MV-4-11 (cell line): ENCODE measurements at places on chromosomes 13 and 19.

GRCh38 chr13:54699831-54700230, 1671.2 kb downstream of the OLFM4 start:
- DNase-seq, result no peak

GRCh38 chr19:11576227-11576626, 1.2 kb downstream of the ACP5 start:
- DNase-seq, result peak; percentile 29

GRCh38 chr19:19160461-19161035, 9.5 kb downstream of the MEF2B start:
- peak; percentile 56 for DNase-seq

GRCh38 chr13:30523211-30523610, 57.5 kb upstream of the HMGB1 start:
- DNase-seq, result no peak

GRCh38 chr19:3694361-3695123, 5.7 kb downstream of the PIP5K1C start:
- DNase-seq, result no peak

- no peak for DNase-seq
Observed at GRCh38 chr19:873561-874041, 14.1 kb downstream of the CFD start.

- no peak for DNase-seq
Observed at GRCh38 chr19:44777715-44778347, at the start of gene CBLC. CBLC (plus strand) TSS chr19:44777890; CDS start chr19:44777932, 42 bp downstream.

DNA sequence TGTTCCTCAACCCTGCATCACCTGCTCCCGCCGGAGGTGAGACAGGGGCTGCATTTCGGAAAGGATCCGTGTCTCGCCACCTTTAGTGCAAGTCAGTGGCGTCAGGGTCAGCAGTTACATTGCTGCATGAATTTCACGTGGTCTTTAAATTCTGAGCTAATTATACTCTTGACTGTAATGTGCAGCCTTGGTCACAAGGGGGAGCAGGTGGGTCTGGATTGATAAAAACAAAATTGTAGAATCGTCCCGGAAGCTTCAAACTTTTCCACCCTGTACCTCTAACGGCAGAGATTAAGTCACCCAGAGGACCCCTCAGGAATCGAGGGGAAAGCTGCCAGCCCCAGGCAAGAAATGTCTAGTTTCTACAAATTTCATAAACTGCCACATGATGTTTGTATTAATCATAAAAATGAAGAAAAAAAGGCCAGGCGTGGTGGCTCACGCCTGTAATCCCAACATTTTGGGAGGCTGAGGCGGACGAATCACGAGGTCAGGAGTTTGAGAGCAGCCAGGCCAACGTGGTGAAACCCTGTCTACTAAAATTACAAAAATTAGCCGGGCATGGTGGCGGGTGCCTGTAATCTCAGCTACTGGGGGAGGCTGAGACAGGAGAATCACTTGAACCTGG, 20.2 kb downstream of the BBC3 start:
- peak; percentile 86 for DNase-seq

GRCh38 chr19:2922987-2923386, 21.8 kb downstream of the ZNF77 start:
- no peak for DNase-seq

DNA sequence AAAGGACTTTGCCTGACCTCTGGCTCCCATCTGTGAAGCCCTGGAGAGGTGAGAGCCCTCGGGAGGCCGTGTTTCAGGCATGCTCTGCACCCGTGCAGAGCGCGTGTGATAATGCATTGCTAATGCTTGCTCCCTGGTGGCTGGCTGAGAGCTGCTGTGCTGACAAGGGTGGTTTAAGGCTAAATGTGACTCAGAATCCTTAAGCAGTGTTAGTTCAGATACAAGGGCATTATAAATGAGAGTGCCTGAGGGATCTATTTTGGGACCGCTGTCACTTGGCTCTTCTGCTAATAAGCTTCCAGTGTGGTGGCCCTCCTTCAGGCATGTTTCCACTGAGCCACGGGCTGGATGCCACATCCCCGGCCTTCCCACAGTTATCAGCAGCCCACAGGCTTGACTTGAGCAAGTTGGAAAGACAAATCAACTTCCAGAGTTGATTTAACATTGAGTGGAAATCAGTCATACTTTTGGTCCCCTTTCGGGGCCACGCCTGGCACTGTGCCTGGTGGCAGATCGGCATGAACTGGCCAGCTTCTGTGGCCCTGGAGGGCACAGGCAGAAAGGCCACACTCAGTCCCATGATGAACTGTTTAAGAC, 17.0 kb downstream of the ALOX5AP start:
- DNase-seq, result peak; percentile 20

- DNase-seq, result no peak
Observed at GRCh38 chr13:53152057-53152421, 123.4 kb downstream of the OLFM4 start.

DNA sequence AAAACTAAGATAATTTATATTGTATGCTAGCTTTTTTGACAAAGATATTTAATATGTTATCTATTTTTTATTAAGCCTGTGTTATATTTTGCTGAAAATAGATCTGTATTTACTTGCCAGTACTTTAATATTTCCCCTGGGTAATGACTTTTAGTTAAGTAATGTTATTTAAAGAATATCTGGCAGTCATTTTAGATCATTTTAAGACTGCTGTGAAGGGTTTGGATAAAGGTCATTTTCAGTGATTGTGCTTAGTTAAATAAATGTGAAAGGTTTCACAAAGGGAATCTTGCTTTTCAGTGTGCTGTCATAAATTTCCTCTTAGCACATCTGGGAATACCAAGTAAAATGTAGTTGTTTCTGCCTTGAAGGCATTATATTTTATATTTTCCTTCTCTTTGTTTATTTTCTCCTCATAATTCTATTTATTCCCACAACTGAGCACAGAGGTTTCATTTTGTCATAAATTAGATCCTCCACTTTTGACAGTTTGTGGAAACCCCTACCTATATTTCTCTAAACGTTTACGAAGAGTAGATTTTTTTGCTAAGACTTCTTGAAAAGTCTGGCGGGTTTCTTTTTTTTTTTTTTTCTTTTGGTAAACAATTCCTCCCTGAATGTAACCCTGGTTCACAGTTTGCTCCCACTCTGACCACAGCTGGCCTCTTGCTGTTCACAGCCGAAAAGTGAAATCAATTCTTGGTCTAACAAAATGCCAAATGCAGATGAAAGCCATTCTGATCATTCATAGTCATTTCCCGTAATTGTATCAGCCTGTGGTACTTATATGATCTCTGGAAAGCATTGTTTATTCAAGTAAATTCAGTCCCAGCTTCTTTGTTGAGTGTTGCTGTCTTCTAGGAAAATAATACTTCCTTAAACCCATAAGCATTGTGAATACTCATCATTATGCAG, 87.8 kb downstream of the MAB21L1 start:
- DNase-seq, result no peak

DNA sequence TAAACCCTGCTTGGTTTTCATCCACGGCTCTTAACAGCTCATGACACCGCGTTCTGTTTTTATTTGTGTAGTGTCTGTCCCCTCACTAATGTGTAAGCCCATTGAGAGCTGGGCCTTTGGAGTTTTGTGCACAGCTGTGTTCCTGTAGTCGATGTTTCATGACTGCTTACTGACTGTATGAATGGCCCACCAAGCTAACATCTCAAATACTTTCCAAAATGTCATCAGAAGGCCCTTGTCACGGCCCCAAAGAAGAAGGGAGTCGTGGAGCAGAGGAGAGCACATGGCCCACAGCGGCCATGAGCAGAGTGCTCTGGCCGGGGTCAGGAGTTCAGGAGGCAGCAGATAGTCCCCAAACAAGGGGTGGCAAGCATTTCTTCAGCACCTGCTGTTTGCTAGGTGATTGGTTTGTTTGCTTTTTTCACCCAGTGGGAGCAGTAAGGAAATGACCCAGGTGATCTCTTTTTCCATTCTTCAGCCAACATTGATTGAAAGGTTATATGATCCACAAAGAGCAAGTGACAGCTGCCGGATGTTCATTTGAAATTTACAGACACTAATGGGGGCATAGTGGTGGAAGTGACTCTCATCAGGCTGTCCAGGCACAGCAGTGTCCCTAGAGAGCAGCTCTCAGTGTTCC, 315.2 kb downstream of the ATP8A2 start:
- DNase-seq, result no peak

- no peak for DNase-seq
Observed at GRCh38 chr13:73212482-73212881, 153.7 kb downstream of the KLF5 start.

DNA sequence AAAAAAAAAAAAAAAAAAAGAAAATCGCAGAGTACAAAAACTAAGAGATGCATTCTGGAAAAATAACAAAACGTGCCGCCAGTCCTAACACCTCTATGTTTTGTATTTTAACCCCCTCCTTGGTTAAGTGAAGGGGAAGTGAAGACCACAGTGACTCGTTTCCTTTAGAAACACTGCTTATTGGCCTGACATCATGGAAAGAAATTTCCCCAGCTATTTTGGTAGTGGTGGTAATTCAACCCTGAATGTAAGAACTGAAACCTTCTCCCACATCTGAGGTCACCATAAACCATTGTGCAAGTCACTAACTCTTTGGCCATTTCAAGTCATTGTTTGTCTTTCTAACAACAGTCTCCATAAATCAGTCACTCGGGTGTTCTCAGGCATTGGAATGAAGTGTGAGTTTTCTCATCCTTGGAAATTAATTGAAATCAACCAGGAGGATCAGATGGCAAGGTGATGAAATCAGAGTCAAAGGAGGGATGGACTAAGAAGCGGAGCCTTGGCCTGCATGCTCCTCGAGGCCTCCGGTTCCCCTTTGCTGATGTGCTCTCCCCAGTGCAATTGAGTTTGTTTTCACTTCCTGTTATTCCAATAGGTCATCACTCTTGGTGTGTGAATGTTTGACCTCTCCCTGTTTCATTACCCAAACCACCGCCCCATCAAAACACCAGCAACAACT, 443.9 kb downstream of the FGF9 start:
- DNase-seq, result peak; percentile 100

- no peak for DNase-seq
Observed at GRCh38 chr13:91776611-91777193, 378.3 kb downstream of the GPC5 start.

- DNase-seq, result peak; percentile 72
Observed at GRCh38 chr19:6076675-6077463, 33.4 kb downstream of the RFX2 start.

- no peak for DNase-seq
Observed at GRCh38 chr19:30692879-30693503, 320.8 kb downstream of the ZNF536 start.

DNA sequence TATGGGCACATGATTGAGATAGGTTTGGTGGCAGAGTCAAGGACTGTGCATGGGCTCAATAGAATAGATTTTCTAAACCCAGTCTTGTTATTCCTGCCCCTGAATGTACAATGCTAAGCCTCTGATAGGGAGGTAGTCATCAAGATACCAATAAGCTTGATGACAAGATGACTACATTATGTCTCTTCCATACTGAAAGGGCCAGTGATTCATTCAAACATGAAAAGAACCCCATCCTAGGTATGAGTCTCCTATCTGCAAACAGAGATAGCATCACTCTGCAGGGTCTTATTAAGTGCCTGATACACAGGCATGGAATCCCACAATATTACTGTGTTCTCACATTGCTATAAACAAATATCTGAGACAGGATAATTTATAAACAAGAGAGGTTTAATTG, 40.3 kb upstream of the UFM1 start:
- no peak for DNase-seq

- DNase-seq, result no peak
Observed at GRCh38 chr13:34025746-34026145, 207.8 kb downstream of the RFC3 start.

- DNase-seq, result no peak
Observed at GRCh38 chr13:29801102-29801501, 49.3 kb downstream of the UBL3 start.

GRCh38 chr19:48959341-48960239, 4.9 kb downstream of the BAX start:
- peak; percentile 83 for DNase-seq

DNA sequence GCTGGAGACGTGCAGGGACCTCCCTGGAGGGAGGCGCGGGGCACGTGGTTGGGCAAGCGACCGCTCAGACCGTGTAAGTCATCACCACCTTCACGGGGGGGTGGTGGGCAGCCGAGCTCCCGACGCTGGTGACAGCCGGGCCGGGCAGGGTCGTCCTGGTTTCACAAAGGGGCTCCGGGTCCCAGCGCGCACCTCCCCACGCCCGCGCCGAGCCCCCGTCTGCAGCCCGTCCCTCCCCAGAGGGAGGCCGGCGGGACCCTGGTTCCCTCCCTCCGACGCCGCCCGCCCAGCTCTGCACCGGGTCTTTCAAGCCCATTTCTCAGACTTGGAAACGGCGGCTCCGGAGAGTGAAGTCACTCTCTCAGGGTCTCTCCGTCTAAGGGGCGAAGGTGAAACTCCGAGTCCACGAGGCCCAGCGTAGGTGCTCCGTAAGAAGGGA, 729 bp upstream of the ARID3A start:
- peak; percentile 84 for DNase-seq

DNA sequence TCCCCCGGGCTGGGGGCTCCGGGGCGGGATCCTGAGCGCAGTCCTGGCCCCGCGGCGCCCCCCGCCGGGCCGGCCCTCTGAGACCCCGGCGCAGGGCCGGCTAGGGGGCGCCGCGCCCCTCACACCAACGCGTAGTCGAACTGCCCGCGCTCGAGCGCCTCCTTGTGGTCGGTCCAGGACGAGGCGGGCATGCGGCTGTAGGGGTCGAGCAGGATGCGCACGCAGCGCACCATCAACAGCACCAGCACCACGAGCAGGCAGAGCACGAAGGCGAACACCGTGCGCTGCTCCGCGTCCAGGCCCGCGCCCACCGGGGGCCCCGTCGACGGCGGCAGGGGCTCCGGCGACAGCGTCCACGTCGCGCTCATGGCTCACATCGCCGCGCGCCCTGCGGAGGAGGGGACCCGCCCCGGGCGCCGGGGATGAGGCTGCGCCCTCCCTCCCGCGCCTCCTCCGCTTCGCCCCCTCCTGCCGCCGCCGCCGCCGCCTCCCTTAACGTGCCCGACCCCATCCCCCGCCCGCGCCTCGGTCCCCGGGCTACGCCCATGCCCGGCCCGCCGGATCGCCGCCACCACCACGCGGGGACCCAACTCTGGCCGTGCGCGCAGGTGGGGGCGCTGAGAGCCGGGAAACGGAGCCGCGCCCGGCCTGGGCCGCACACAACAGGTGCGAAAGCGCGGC, 624 bp downstream of the CTXN1 start:
- peak; percentile 56 for DNase-seq

DNA sequence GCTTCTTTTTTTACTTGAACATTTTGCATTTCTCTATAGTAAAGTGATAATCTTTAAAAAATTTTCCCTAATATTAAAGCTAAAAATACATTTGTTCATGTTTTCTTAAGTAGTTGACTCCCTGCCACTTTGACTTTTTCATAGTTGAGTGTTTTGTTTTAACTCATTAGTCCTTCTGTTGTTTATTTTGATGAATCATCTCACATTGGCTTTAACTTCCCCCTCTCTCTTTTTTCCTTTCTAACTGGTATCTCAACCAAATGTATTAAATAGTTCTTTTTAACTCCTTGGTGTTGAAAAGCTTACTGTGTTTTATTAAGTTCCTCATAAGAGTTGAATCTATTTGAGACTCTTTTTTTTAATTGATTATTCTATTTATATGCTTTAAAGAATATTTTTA, 2.8 kb downstream of the TNFSF13B start:
- peak; percentile 33 for DNase-seq

DNA sequence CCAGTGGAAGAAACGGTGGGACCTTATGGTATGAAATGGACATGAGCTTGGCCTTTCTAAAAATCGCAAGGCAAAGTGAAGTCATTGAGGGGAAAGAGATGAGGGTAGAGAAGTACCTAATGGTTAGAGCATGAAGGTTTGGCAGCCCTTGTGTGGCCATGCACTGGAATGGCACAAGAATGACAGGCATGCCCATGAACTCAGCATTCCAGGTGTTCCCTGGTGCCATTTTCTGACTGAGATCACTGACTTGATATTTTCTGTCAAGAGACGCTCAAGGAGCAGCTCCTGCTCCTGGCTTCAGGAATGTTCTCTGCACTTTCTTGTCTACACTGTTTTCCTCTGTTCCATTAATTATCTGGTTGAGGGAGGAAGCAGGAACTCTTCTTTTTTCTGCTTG, 225.0 kb upstream of the SLC10A2 start:
- no peak for DNase-seq
